ENCODE measurements at places on chromosomes 2 and 18.

DNA sequence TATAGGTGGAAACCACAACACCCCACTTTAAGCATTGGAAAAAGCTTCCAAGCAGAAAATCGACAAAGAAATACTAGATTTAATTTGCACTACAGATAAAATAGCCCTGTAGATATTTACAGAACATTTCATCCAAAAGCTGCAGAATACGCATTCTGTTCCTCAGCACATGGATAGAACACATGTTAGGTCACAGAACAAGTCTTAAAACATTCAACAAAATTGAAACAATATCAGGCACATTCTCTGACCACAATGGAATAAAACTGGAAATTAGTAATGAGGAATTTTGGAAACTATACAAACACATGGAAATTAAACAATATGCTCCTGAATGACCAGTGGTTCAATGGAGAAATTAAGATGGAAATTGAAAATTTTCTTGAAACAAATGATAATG, 27.8 kb upstream of the XDH start:
- no peak for DNase-seq

DNA sequence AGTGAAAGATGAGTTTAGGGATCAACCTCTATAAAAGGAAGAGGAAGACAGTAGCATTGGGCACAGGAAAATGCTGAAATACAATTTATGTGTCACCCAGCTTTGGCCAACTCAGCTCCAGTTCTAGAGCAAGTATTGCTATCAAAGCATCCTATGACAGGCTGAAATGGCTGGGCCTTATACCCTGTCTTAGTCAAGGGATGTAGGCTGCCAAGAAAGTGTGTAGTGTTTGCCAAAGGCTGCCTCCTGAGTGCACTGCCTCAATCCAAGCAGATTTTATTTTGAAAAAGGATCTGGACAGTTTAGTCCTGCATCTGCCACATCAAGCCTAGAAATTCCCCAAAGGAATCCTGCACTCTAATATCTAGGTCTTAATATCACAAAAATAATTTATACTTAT, 359.9 kb upstream of the ZC3H15 start:
- no peak for DNase-seq

DNA sequence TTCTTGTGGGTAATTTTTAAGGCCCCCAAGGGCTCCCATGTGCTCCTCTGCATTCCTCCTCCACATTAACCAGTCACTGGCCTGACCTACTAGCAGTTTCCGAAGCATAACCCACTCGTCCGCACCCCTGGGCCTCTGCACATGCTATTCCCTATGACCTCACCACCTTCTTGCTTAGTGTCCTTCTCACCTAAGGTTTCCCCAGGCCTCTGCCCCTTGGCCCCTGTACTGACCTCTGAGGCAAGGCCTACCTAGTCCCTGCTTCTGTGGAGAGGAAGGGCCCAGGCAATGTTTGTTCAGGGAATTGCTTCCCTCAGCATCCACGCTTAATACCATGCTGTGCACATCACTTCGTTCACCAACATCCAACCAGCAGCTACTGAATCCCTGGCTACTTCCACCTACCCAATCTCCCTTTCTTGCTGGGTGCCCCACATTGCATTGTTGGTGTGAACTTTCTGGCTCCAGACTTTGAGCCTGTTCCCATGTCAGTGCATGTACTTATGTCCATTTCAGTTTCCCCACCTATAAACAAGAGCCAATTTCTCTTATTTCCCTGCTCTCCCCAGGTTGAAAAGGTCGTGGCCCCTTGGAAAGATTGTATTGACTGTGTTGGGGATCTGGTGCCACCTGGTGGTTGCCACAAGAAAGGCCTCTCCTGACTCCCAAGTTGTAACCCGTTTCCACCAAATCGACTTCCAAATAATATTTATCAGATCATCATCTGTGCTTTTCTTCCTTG, 19.2 kb upstream of the TMEM177 start:
- DNase-seq = no peak

- DNase-seq = no peak
Measured at GRCh38 chr2:64421201-64421600, 32.8 kb upstream of the LGALSL start.

GRCh38 chr2:235011929-235012631, 60.3 kb downstream of the SH3BP4 start:
- DNase-seq = no peak

GRCh38 chr2:44686561-44686960, 254.9 kb upstream of the SIX3 start:
- DNase-seq = peak; percentile 38

- no peak for DNase-seq
Measured at GRCh38 chr2:85547089-85547858, 8.3 kb downstream of the MAT2A start.

DNA sequence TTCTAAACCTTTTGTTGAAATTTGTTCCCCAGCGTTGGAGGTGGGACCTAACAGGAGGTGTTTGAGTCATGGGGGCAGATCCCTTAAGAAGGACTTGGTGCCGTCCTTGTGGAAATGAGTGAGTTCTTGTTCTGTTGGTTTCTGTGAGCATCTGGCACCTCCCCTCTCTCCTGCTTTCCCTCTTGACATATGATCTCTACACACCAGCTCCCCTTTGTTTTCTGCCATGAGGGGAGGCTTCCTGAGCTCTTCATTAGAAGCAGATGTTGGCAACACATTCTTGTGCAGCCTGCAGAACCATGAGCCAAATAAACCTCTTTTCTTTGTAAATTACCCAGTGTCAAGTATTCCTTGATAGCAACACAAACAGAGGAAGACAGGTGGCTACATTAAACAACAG, 23.8 kb downstream of the NABP1 start:
- no peak for DNase-seq

- DNase-seq = peak; percentile 21
Measured at GRCh38 chr2:185219981-185220380, 518.6 kb upstream of the FSIP2 start.

DNA sequence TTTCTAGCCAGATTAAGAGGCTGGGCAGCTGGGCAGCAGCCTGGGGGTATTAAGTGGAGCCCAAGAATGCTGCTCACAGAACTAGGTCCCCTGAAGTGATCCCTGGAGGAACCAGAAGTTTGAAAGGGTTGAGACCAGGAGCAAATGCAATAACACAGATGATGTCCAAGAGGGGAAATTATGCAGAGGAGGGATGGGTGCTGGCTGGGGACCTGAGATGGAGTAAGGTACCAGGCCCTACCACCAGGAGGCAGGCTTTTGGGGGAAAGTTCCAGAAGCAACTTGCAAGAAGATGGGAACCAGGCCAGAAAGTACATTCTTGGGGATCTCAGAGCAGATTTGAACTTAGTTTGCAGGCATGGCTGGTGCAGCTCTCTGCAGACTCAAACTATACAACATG, 175.1 kb downstream of the NCK2 start:
- peak; percentile 1 for DNase-seq

DNA sequence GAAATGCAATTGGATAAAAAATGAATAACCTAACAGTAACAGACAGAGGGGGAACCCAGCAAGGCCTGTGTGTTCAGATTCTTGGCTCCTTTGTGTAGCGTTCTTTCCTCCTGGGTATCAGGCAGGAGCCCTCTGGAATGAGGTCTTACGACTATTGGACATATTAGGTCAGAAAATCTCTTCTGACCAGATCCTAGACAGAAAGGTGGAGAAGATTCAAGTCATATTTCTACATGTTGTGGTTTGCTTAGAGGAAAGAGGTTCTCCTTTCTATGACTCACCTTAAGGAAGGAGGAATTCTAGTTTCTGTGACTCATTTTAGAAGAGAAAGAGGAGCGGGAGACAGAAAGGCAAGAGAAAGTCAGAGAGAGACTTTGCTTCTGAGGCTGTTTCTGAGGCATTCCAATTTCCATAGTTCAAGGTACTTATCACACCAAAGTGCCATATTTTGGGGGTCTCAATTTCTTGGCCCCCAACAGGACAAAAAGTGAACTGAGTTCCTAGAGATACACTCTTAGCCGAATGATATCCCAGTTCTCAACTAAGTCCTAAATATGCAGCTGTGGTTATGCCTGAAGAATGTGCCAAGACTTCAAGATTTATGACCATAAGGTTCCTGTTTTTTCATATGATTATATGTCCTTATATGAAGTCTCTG, 618.6 kb downstream of the ZEB2 start:
- DNase-seq = peak; percentile 80

GRCh38 chr2:53490659-53491058, 276.9 kb upstream of the CHAC2 start:
- DNase-seq = peak; percentile 10

- peak; percentile 35 for DNase-seq
Measured at GRCh38 chr2:121532894-121533293, 2.2 kb downstream of the RNU4ATAC start.

DNA sequence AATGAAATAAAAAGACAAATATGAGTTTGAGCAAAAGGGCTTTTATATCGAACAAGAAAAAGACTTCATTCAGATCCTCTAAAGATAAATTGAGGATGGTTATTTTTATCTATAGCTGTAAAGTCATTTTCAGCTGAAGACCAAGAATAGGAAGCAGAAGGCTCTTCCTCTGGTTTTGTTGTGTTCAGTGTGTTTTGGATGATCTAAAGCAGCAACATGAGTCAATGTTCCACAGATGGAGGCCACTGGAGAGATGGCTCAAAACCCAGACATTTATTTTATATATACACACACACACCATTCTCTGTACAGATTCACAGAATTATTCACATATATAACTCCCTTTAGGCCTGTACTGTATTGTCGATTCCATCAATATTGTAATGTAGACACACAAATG, 424.3 kb downstream of the MBD2 start:
- DNase-seq = no peak

GRCh38 chr18:34352385-34353163, 127.9 kb upstream of the NOL4 start:
- no peak for DNase-seq

GRCh38 chr2:39660612-39661236, 5.0 kb upstream of the TMEM178A start:
- no peak for DNase-seq

DNA sequence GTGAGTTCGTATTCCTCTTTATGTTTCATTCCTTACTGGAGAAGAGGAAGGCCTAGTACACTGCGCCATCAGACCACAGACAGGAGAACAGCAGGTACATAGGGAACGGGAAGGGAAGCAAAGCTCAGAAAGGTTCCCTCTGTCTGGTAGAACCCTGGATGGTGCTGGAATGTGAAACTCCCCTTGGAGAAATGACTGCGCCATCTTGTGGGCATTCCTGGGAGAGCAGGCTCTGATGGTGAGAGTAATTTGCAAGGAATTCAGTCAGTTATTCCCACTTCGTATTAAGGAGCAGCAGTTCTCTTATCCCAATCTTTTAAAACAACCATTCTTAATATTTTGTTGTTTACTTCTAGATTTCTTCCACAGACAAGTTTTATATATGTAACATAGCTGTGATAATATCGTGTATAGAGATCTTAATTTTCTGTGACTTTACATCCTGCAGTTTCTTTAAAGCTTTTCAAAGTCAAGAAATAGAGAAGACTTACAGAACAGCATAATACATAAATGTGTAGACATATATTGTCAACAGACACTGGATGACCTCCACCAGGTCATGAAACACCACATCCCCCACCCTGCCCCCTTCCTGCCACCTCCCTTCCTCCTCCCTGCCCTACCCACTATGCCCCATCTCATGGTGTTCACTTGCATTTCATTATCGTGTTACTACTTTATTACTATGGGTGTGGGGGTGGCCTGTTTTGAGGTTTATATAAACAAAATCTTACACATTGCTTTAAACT, 83.9 kb downstream of the ARHGEF4 start:
- peak; percentile 10 for DNase-seq

GRCh38 chr2:49070716-49071115, 83.6 kb downstream of the FSHR start:
- no peak for DNase-seq

- DNase-seq = no peak
Measured at GRCh38 chr18:12839526-12840196, 44.4 kb downstream of the PTPN2 start.

DNA sequence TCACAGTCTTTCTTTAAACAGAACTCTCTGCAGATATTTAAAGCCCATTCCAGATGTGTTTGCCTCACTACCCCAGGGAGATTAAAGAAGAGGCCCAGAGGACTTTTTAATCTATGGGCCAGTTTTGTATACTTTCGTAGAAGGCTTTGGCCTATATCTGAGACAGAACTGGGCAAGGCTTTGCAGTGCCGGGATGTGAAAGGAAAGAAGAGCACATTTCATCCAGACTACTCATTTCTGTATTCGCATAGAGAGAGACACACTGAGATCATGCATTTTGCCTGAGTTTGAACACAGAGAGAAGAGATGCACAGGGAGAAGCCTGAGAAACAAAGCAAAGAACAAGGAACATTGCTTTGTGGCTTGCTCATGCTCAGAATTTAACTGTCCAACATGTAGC, 54.9 kb upstream of the SLC5A7 start:
- DNase-seq = no peak

DNA sequence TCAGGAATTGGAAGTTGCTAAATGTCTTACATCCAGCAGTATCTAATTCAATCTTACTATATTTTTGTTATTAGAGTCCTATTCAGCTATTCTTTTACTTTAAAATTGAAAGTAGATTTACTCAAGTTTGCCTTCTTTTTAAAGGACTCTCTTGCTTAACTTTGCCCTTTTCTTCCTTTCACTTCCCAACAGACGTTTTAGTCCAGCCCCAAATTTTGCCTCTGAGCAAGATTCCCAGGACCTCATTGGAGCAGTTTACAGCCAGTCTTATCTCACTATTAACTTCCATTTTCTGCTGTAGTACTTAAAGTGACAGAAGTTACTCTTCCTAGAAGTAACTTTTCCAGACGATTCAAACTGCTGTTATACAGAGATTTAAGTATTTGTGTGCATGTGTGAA, 1.7 kb upstream of the PRKD3 start:
- DNase-seq = no peak

- no peak for DNase-seq
Measured at GRCh38 chr18:24121625-24122024, 17.2 kb upstream of the CABYR start.

DNA sequence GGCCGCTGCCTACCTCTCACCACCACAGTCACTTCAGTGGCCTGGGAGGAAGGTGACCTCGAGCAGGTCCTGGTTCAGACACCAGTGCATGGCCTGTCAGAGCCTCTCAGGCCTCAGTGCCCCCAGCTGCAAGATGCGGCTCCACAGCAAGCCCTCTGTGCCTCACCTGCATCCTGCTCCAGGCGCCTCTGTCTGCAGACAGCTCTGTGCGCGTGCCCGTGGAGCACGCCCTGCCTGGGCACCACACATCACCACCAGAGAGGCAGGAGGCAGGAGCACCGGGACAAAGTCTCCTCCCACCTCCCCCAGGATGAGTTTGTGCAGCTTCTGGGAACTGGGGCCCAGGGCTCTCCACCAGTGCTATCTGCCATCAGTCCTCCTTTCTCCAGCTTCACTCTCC, 98.7 kb downstream of the TFCP2L1 start:
- DNase-seq = no peak

GRCh38 chr2:173815772-173816171, 149.4 kb downstream of the SP3 start:
- DNase-seq = no peak

DNA sequence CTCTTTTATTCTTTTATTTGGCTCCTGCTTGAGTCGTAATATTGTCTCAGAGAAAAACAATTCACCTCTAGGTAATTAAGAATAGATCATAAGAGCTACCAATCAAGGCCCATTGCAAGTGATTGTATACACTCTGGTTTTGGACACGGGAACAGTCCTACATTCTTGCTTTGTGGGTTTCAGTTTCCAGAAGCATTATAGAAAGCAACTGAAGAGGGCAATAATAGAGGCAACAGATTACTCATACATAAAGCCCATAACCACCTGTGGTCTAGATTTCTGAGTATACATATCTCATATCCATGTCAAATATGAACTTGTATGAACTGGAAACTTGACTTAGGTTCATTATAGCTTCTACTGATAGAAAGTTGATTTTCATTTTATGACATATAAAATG, 65.4 kb downstream of the DIS3L2 start:
- no peak for DNase-seq

GRCh38 chr2:76314271-76315020, 603.7 kb upstream of the GCFC2 start:
- no peak for DNase-seq

All from kidney epithelial cell (primary cell).